ENCODE measurements at places on chromosomes 1 and 21. TPM values are rescaled to one million over a fixed set of nuclear protein-coding genes. Genes with fewer than 3 reads are reported as not detected.

Gene KCNJ9
- total RNA-seq = not detected

Gene IGSF21
- not detected for total RNA-seq

Gene BRDT
- not detected for total RNA-seq

Gene CLCNKA
- not detected for total RNA-seq

Gene MPZ
- 7.0 TPM for total RNA-seq

Gene CLIC6
- not detected for total RNA-seq

Gene TRABD2B
- total RNA-seq = not detected

Gene DNAJC6
- 13.0 TPM for total RNA-seq

Data from T-helper 1 cell treated with Interleukin-12 subunit alpha and Interleukin-12 subunit beta and Interleukin-4 antibody, amounts not matched to agents 30 ng/mL and 1 ng/mL, for 36 hours (primary cell).